WTC11 (cell line): ENCODE measurements at places on chromosomes 5 and 9. TPM values are rescaled to one million over a fixed set of nuclear protein-coding genes. Genes with fewer than 3 reads are reported as not detected.

DNA sequence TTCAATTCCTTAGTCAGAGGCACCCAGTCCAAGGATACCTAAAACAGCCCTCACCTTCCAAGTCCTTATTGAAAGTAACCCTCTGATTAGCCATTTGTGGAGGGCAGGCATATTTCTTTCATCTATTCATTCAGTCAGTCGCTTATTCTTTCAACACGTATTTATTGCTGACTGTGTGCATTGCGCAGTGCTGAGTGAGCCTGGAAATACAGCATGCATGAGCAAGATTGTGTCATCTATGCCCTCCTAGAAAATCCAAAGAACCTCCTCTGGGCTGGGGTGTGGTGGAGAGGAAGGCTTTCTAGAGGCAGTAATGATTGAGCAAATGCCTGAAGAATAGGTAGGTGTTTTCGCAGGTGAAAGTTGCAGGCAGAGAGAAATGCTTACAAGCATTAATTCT is 8.5 kb upstream of the FEM1C start:
- peaks cover 40% of the 10 kb centered on the region for H3K4me1 ChIP-seq
- no peak overlapping the region for H3K4me3 ChIP-seq
- no peak for DNase-seq
- H3K27me3 ChIP-seq = peaks cover 2% of the 10 kb centered on the region; the same call in 1 of the 2 replicates
- H3K36me3 ChIP-seq = no peaks in the 10 kb centered on the region

GRCh38 chr9:117886616-117887015 is 182.4 kb downstream of the TLR4 start:
- H3K4me1 ChIP-seq = no peaks in the 10 kb centered on the region
- no peak for DNase-seq
- no peaks in the 10 kb centered on the region for H3K36me3 ChIP-seq
- H3K27me3 ChIP-seq = no peaks in the 10 kb centered on the region
- no peak overlapping the region for H3K4me3 ChIP-seq

- no peaks in the 10 kb centered on the region for H3K27me3 ChIP-seq
- no peak overlapping the region for H3K4me3 ChIP-seq
- no peak for DNase-seq
- H3K27ac ChIP-seq = 0 out of 2 replicates have a peak overlapping the region, but pooled peaks have one; percentile 15
- H3K36me3 ChIP-seq = peaks cover 4% of the 10 kb centered on the region; the same call in 1 of the 2 replicates
- peaks cover 39% of the 10 kb centered on the region for H3K4me1 ChIP-seq
Measured at GRCh38 chr5:111425205-111425604, 87.1 kb downstream of the STARD4 start.

- DNase-seq = no peak
- H3K27me3 ChIP-seq = peaks cover 4% of the 10 kb centered on the region; the same call in 1 of the 2 replicates
- H3K4me1 ChIP-seq = peaks cover 4% of the 10 kb centered on the region; the same call in 1 of the 2 replicates
- H3K36me3 ChIP-seq = no peaks in the 10 kb centered on the region
Measured at GRCh38 chr9:122053567-122054350, 39.3 kb downstream of the TTLL11 start.

- no peaks in the 10 kb centered on the region for H3K4me1 ChIP-seq
- H3K27ac ChIP-seq = no peak overlapping the region
- DNase-seq = no peak
- no peaks in the 10 kb centered on the region for H3K27me3 ChIP-seq
- no peak overlapping the region for H3K4me3 ChIP-seq
Measured at GRCh38 chr5:97888439-97888838, 705.4 kb upstream of the RIOK2 start.

Gene ADAMTSL2
- total RNA-seq = 0.64 to 0.87 TPM (median 0.64 TPM) in 3 replicates

Gene DAB2
- total RNA-seq = 3.8 to 7.2 TPM (median 3.9 TPM) in 3 replicates

Gene GABBR2
- total RNA-seq = 0.92 to 2.2 TPM (median 1.5 TPM) in 3 replicates
